Activated CD4-positive, alpha-beta T cell treated with anti-CD3 and anti-CD28 coated beads, Interleukin-2, amount 10 ng/mL, durations not matched to agents 24 days and 14 days (primary cell): ENCODE measurements at places on chromosomes 3 and 15. TPM values are rescaled to one million over a fixed set of nuclear protein-coding genes. Genes with fewer than 3 reads are reported as not detected.

GRCh38 chr3:30642849-30643361, 36.5 kb downstream of the TGFBR2 start:
- no peak for DNase-seq

GRCh38 chr3:46337911-46338310, 16.0 kb upstream of the CCR2 start:
- peak; percentile 34 for DNase-seq

DNA sequence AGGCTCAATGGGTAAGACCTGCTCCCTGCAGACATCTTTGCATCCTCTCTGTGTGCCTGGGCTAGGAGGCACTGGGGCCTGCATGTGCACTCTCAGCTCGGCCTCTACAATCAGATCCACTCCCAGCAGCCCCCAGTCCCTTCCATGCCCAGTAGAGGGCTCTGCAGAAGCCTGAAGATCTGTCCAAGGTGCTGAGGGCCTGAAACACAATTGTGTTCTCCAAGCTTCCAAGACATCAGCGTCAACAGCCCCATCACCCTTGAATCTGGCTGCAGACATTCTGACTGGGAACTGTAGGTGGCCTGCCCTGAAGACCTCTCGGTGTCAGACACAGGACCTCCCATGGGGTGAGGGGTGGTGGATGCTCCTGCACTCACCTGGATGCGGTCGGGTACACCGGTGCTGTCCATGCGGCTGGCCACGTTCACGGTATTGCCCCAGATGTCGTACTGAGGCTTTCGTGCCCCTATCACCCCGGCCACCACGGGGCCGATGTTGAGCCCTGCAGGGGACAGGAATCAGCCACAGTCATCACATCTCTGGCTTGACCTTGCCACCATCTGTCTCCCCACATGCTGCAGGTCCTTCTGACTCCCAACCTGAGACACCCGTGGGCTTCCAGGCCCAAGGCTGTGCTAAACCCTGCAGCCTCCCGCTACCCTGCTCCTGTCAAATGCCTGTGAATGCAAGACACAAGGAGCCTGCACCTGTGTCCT, 84.7 kb downstream of the SEC22A start:
- DNase-seq, result peak; percentile 83

GRCh38 chr3:4978966-4979427, 240 bp upstream of the BHLHE40 start:
- DNase-seq, result peak; percentile 98

DNA sequence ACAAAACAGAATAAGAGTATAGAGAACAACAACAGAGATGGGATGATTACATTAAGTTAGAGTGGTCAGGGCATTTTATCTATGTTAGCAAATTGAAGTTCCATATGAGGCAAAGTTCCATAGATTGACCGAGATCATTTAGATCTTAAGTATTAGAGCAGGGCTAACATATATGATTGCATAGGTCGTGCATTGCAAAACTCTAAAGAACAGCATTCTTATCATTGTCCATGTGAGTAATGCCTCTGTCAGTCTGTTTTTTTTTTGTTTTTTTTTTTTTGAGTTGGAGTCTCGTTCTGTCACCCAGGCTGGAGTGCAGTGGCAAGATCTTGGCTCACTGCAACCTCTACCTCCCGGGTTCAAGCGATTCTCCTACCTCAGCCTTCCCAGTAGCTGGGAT, 341.7 kb upstream of the KCNH8 start:
- no peak for DNase-seq

- DNase-seq, result no peak
These were observed 1072.2 kb downstream of the FHIT start for GRCh38 chr3:60178931-60179653.

- DNase-seq, result peak; percentile 63
These were observed 38.9 kb downstream of the RYK start for GRCh38 chr3:134211797-134212196.

Gene STX19
- total RNA-seq, result not detected in 2 replicates

Gene SPINT1
- total RNA-seq, result 11.3 and 12.9 TPM in 2 replicates

Gene IL20RB
- total RNA-seq, result 1.5 and 1.8 TPM in 2 replicates

Gene NOX5
- not detected in 2 replicates for total RNA-seq

Gene NECTIN3
- total RNA-seq, result 3.0 and 4.4 TPM in 2 replicates

Gene DISP2
- 0.02 and 0.05 TPM in 2 replicates for total RNA-seq

Gene TNIK
- total RNA-seq, result 24.5 and 27.4 TPM in 2 replicates

Gene LMAN1L
- total RNA-seq, result 0.33 and 0.36 TPM in 2 replicates

Gene IGDCC3
- total RNA-seq, result not detected in 2 replicates

Gene GPR15
- total RNA-seq, result 3.6 and 4.1 TPM in 2 replicates
